ENCODE measurements at places on chromosomes 3 and 15. TPM values are rescaled to one million over a fixed set of nuclear protein-coding genes. Genes with fewer than 3 reads are reported as not detected.

GRCh38 chr3:42771271-42771670, 1.8 kb downstream of the CCDC13 start:
- H3K27me3 ChIP-seq = no peaks in the 10 kb centered on the region
- peaks cover 13% of the 10 kb centered on the region for H3K4me1 ChIP-seq
- no peaks in the 10 kb centered on the region for H3K36me3 ChIP-seq
- no peak overlapping the region for H3K4me3 ChIP-seq
- no peak overlapping the region for H3K27ac ChIP-seq

DNA sequence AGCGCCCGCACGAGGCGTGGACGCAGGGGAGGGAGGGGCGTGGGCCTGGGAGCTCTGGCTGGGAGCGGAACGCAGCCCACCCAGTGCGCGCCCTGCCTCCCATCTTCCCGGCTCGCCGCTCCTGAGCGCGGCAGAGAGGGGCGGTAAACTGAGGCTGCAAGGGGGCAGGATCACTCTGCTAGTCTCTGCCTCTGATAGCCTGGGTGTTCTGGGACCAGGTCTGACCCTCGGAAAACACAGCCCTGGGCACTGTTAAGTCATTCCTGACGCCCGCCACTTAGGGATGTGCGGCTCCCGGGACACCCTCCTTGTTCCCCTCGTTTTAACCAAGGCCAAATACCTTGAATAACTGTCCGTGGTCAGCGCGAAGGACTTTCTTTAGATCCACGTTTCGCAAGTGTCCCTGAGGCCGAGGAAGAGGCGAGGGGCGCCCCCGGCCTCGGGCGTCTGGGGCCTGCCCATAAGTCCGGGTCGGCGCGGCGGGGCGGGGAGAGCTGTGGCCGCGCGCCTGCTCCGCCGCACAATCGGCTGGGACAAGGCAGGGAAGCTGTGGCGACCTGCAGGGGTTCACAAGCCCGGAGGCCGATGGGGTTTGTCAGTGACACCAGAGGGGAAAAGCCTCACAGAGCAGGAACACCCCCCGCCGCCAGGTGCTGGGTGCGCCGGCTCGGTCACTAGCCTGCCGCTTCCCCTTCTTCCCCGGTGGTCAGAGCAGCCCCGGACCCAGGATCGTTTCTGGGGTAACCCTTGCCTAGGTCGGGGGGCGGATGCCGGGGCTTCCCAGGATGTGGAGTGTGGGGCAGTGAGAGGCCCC, 1.5 kb downstream of the ITPKA start:
- no peak overlapping the region for H3K4me3 ChIP-seq
- H3K27ac ChIP-seq = no peak overlapping the region
- H3K27me3 ChIP-seq = peaks cover 19% of the 10 kb centered on the region

DNA sequence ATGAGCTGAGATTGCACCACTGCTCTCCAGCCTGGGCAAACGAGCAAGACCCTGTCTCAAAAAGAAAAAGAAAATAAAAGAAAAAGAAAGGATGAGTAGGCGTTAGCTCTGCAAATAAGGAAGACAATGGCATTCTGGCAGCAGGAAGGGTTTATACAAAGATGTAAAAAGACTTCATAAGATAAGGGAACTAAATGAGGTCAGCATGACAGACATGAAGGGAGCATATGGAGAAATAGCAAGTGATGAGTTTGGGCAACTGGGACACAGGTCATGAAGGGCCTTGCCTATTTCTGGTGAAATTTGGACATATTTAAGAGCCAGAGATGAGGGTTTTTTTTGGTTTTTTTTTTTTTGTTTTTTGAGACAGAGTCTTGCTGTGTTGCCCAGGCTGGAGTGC, 24.5 kb downstream of the TMEM266 start:
- H3K4me1 ChIP-seq = no peaks in the 10 kb centered on the region
- H3K36me3 ChIP-seq = no peaks in the 10 kb centered on the region
- peaks cover 3% of the 10 kb centered on the region for H3K27me3 ChIP-seq
- DNase-seq = no peak
- no peak overlapping the region for H3K27ac ChIP-seq

TIGIT gene
- polyA plus RNA-seq = 25.8 TPM

FBXW12 gene
- not detected for polyA plus RNA-seq

EAF2 gene
- 11.3 TPM for polyA plus RNA-seq

GRCh38 chr3:181933052-181933618, 221.4 kb downstream of the SOX2 start:
- H3K27me3 ChIP-seq = no peaks in the 10 kb centered on the region
- no peak overlapping the region for H3K27ac ChIP-seq
- no peak for DNase-seq
- H3K4me1 ChIP-seq = no peaks in the 10 kb centered on the region
- no peaks in the 10 kb centered on the region for H3K36me3 ChIP-seq
- no peak overlapping the region for H3K4me3 ChIP-seq

- peaks cover 11% of the 10 kb centered on the region for H3K4me1 ChIP-seq
- no peaks in the 10 kb centered on the region for H3K27me3 ChIP-seq
- H3K27ac ChIP-seq = no peak overlapping the region
- DNase-seq = peak; percentile 70
- no peaks in the 10 kb centered on the region for H3K36me3 ChIP-seq
Measured at GRCh38 chr3:120561251-120562045, 34.7 kb upstream of the NDUFB4 start.

GRCh38 chr3:27228805-27229204, 140.4 kb downstream of the NEK10 start:
- no peaks in the 10 kb centered on the region for H3K4me1 ChIP-seq
- no peaks in the 10 kb centered on the region for H3K27me3 ChIP-seq
- H3K27ac ChIP-seq = no peak overlapping the region
- DNase-seq = no peak

DNA sequence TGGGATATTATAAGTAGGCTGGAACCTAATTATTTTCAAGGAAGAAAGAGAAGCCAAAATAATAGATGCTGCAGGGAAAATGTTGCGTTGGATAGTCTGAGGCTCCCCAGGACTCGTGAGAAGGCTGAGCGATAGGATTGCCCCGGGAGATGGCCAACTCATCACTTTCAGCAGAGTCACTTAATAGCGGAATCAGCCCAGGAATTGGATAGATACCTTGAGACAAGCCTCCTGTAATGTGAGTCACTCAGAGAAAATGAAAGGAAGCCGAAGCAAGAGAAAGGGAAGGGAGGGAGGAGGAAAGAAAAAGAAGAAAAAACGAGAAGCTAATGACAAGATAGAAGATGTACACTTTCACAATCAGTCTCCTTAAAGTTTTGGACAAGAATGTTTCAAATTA, 94.3 kb downstream of the SQOR start:
- no peak for DNase-seq
- H3K4me3 ChIP-seq = no peak overlapping the region
- H3K27ac ChIP-seq = no peak overlapping the region
- H3K4me1 ChIP-seq = no peaks in the 10 kb centered on the region

GRCh38 chr3:28028554-28028953, 212.9 kb upstream of the CMC1 start:
- no peaks in the 10 kb centered on the region for H3K36me3 ChIP-seq
- no peak overlapping the region for H3K27ac ChIP-seq
- DNase-seq = no peak
- H3K4me1 ChIP-seq = no peaks in the 10 kb centered on the region
- no peak overlapping the region for H3K4me3 ChIP-seq
- no peaks in the 10 kb centered on the region for H3K27me3 ChIP-seq

DNA sequence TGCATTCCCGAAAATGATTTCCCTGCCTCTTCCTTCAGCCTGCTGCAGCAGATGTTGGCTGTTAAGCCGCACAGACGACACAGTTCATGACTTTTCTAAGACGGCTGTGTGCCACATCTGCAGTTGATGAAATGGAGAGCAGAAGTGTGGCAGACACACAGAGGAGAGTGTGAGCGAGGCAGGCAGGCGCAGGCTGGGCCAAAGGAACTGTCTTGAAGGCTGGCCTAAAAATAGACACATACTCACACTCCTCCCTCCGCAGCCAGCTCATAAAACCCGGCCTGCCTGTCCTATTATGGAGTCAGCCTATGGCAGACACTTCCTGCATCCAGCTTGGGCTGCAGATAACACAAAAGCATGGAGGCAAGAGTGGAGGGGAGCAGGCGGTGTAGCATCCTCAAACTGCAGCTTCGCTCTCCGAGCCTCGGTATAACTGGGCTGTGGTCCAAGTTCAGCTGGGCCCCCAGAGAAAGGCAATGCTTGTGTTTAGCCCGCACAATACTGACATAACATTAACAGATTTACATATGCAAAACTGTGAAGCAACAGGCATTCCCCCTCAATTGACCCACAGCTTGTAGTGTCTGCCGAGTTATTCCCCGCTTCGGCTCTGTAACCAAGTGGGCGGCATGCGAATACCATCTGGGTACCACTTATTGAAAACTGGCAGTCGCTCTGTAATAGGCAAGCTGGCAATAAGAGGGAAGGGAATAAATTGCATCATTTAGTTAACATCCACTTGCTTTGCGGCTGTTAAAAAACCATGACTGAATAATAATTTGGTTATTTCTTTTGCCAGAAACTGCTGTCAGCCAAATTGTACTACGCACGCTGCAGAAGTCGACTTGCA, 40.8 kb downstream of the FOXP1 start:
- no peak overlapping the region for H3K4me3 ChIP-seq
- no peak for DNase-seq
- no peaks in the 10 kb centered on the region for H3K4me1 ChIP-seq
- no peaks in the 10 kb centered on the region for H3K36me3 ChIP-seq
- H3K27ac ChIP-seq = no peak overlapping the region

FAM81A gene
- polyA plus RNA-seq = not detected

DNA sequence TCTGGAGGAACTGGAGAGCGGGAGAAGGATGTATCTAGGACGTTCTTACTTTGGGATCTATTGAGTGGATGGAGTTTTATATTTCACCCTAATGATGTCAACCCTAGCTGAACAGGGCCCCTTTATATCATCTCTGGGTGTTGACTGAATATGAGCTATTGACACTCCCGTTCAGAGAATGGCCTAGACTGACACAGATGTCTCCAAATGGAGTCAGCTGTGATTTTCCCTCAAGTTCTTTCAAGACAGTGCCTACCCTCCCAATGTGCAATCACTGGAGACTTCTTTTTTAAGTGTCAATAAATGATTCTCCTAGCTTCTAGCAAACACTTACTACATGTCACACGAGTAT, 63.8 kb downstream of the FRMD4B start:
- H3K4me3 ChIP-seq = no peak overlapping the region
- H3K36me3 ChIP-seq = no peaks in the 10 kb centered on the region
- DNase-seq = no peak
- H3K27me3 ChIP-seq = no peaks in the 10 kb centered on the region

- no peak for DNase-seq
- H3K4me3 ChIP-seq = no peak overlapping the region
- no peak overlapping the region for H3K27ac ChIP-seq
- H3K27me3 ChIP-seq = no peaks in the 10 kb centered on the region
Measured at GRCh38 chr3:155192957-155193746, 100.3 kb downstream of the STRIT1 start.

DNA sequence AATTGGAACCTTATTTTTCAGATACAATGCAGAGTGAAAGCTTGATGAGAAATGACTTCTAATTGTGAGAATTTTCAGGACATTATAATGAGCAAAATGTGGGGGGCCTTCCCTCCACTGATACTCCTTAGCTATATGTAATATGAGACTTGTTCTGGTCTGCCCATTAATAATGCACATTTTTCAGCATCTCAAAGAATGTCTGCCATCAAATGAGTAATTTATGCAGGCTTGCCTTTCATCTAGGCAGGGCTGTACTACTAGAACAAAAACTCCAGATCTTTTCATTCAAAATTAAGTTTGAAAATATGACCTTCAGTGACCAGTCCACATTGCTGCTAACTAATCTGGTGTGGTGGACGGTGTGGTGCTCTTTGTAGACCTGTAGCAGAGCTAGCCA, 127.4 kb downstream of the LRTM1 start:
- H3K27me3 ChIP-seq = no peaks in the 10 kb centered on the region
- no peak overlapping the region for H3K4me3 ChIP-seq
- H3K4me1 ChIP-seq = no peaks in the 10 kb centered on the region
- no peak overlapping the region for H3K27ac ChIP-seq
- DNase-seq = no peak
- no peaks in the 10 kb centered on the region for H3K36me3 ChIP-seq

GRCh38 chr15:81155375-81156218, 21.5 kb downstream of the CFAP161 start:
- no peak overlapping the region for H3K4me3 ChIP-seq
- H3K4me1 ChIP-seq = no peaks in the 10 kb centered on the region
- DNase-seq = peak; percentile 13

- H3K36me3 ChIP-seq = no peaks in the 10 kb centered on the region
- H3K4me3 ChIP-seq = no peak overlapping the region
- no peak overlapping the region for H3K27ac ChIP-seq
- no peaks in the 10 kb centered on the region for H3K27me3 ChIP-seq
- no peak for DNase-seq
Measured at GRCh38 chr15:39554746-39555387, 26.0 kb upstream of the THBS1 start.

- peaks cover 7% of the 10 kb centered on the region for H3K27me3 ChIP-seq
- H3K27ac ChIP-seq = no peak overlapping the region
- H3K4me3 ChIP-seq = no peak overlapping the region
- H3K36me3 ChIP-seq = no peaks in the 10 kb centered on the region
Measured at GRCh38 chr15:60057554-60057953, 53.4 kb downstream of the FOXB1 start.

DNASE1L3 gene
- polyA plus RNA-seq = not detected

CSNK1G1 gene
- polyA plus RNA-seq = 6.2 TPM

DNA sequence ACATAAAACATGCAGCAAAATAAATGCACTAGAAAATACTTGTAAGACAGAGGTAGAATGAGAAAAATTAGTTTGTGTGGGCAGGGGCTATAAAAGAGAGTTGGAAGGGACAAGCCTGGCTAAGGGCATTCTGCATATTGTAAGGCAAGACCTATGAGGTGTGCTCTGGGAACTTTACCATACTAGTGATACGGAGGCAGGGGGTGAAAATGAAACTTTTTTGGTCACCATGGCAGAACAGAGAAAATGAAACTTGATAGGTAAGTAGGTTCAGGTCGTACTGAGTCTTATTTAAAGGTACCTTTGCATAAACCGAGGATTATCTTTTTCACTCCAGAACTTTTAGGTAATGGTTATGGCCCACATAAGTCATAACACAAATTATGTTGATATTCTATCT, 74.7 kb upstream of the ACKR4 start:
- H3K36me3 ChIP-seq = peaks cover 36% of the 10 kb centered on the region
- no peak for DNase-seq
- no peaks in the 10 kb centered on the region for H3K4me1 ChIP-seq
- H3K27ac ChIP-seq = no peak overlapping the region
- H3K27me3 ChIP-seq = no peaks in the 10 kb centered on the region
- no peak overlapping the region for H3K4me3 ChIP-seq

- peaks cover 9% of the 10 kb centered on the region for H3K4me1 ChIP-seq
- H3K4me3 ChIP-seq = no peak overlapping the region
- H3K27ac ChIP-seq = no peak overlapping the region
- H3K36me3 ChIP-seq = no peaks in the 10 kb centered on the region
- H3K27me3 ChIP-seq = no peaks in the 10 kb centered on the region
Measured at GRCh38 chr15:70017801-70018200, 79.9 kb downstream of the TLE3 start.

DNA sequence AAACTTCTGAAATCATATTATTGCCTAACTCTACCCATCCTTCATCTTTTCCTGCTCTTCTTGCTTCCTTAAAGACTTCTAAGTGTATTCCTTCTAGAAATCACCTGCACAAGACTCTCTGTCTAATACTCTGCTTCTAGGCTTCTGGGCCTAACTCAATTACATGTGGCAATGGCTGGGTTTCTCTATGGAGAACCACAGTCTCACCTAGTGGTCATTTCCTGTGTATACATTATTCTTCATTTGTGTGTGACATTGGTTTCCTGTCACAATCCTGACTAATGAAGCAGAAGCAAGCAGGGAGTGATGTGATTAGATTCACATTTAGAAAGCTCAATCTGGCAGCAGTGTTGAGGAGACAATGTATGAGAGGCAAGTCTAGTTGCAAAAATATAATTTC, 16.9 kb upstream of the CLDN1 start:
- H3K36me3 ChIP-seq = no peaks in the 10 kb centered on the region
- no peak overlapping the region for H3K4me3 ChIP-seq
- DNase-seq = no peak
- no peaks in the 10 kb centered on the region for H3K27me3 ChIP-seq

MAP6D1 gene
- polyA plus RNA-seq = not detected

- H3K4me1 ChIP-seq = peaks cover 100% of the 10 kb centered on the region
- no peaks in the 10 kb centered on the region for H3K27me3 ChIP-seq
- H3K4me3 ChIP-seq = no peak overlapping the region
Measured at GRCh38 chr3:56782215-56782614, 19.5 kb downstream of the ARHGEF3 start.

Data from CD4-positive, alpha-beta memory T cell (primary cell).